Left lobe of liver (tissue), 2 donors: ENCODE measurements at places on chromosomes 16 and 17.

DNA sequence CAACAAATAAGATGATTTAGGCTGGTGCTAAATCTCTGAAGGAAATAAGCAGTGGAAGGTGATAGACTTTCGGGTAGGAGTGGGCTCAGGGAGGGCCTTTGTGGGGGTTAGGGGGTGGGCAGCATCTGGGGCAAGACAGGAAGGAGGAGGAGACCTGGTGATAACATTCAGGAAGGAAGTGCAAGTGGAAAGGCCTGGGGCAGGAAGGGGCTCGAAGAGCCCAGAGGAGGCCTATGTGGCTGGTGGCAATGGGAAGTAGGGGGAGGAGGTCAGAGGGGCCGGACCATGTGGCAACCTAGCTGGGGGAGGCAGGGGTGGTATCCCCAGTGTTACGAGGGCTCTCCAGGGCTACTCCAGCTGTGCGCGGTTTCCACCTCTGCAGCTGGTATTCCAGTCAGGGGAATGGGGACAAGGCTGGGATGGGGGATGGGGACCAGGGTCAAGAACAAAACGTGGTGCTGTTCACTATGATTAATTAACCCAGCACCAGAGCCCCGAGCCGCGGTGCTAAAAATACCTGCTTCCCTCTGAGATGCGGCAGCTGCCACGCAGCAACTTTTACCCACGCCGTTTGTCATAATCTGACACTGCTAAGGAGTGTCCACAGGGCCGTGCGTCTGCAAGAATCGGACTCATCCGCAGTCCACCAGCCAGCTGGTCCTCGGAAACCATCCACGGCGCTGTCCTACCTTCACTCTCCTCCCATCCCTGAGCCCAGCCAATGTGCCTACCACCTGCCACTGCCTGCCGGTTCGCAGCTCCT is 5.2 kb upstream of the CCDC182 start:
- DNase-seq = no peak

DNA sequence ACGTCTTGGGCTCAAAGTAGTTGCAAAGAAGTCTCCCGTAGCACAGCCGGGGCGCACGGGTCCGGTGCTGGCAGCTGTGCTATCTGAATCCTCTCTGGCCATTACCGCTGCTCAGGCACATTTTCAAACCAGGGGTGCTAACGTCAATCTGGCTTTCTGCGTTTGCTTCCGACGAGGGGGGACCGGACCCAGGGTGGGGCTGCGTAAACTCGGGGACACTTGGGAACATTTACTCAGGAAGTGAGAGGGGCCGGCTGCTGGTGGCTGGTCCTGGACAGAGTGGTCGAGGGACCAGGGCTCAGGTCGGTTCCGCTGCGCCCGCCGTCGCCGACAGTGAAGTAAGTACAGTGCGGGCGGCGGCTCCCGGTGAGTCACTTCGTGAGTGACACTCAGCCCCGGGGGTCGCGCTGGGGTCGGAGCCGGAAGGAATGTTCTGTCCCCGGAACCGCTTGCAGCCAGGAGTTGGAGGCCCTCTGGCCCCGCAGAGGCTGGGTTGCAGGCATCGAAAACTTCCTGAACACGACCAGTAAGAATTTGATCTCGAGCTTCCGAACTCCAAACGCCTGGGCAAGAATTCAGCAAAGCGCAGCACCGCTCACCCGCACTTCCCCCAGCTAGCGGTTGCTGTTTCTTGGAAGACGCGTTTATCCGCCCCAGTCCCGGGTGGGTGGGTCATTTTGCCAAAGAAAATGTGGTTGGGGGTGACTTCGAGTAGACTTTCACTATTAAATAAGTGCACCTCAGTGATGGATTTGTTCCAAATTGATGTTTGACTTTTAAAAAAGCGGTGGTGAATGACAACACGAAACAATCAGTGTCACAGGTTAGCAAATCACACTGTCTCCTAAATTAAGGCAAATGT is 1.4 kb upstream of the HS3ST3B1 start:
- DNase-seq = peak; percentile 70

GRCh38 chr16:21598206-21598605 is 1.2 kb upstream of the METTL9 start:
- no peak for DNase-seq

GRCh38 chr16:87703835-87704375 is 61.9 kb downstream of the KLHDC4 start:
- DNase-seq = no peak

GRCh38 chr17:59727817-59728533 is 20.5 kb downstream of the VMP1 start:
- no peak for DNase-seq

DNA sequence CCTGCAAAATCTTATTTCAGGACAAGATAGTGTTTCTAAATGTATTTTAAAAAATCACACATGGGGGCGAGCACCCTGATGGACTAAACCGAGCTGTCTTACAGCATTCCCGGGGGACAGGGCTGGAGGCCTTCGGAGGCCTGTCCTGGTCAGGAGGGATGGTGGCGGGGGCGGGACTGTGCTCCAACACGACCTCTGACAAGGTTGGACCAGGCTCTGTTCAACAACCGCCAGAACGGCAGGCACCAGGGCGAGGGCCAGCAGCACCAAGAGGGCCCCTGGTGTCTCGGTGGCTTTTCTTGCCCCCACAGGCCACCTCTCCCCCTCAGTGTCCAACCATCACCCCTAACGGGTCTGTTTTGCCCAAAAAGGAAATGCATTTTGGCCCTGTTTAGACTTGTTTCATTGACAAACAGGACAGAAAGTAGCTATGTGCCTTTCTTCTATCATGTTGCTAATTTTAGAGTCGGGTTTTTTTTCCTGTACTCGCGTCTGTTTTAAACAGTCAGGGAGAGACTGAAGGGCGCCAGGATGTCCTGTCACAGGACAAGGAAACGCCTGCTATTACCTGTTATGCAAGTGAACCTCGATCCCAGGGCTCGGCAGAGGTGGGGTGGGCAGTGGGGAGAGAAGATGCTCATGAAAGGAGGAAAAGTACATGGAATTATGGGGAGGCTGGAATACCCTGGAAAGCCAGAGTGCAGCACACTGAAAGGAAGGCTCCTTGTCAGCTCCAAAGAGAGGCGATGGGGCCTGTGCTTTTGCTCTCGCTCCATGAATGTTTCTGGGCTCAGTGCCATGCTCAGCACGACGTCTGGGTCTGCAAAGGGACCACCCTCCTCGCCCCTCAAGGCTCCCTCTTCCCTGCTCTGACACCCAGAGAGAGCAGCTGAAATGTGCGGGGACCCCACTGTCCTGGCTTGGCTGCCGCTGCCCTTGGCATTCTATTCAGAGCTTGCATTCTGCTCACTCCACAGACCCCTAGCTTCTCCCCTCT is 11.9 kb downstream of the TMEM204 start:
- DNase-seq = no peak
